ENCODE measurements at places on chromosomes 1 and 21. TPM values are rescaled to one million over a fixed set of nuclear protein-coding genes. Genes with fewer than 3 reads are reported as not detected.

AHCYL1 gene
- 29.8 TPM for total RNA-seq

LCE1C gene
- total RNA-seq = not detected

PM20D1 gene
- total RNA-seq = not detected

CYP2J2 gene
- total RNA-seq = not detected

LINGO4 gene
- not detected for total RNA-seq

LCE2A gene
- not detected for total RNA-seq

PLA2G2F gene
- not detected for total RNA-seq

C1orf87 gene
- not detected for total RNA-seq

TTC13 gene
- total RNA-seq = 9.0 TPM

C1QC gene
- not detected for total RNA-seq

PPFIA4 gene
- under 0.01 TPM for total RNA-seq

ZNF683 gene
- not detected for total RNA-seq

ERMAP gene
- total RNA-seq = 6.4 TPM

COL11A1 gene
- total RNA-seq = not detected

HTR6 gene
- not detected for total RNA-seq

E2F2 gene
- total RNA-seq = 1.9 TPM

SFPQ gene
- 171 TPM for total RNA-seq

MSH4 gene
- 0.05 TPM for total RNA-seq

PGLYRP4 gene
- not detected for total RNA-seq

KRTAP19-1 gene
- total RNA-seq = not detected

CDC7 gene
- 9.5 TPM for total RNA-seq

BCAR3 gene
- 51.5 TPM for total RNA-seq

PAPPA2 gene
- 0.05 TPM for total RNA-seq

CD5L gene
- not detected for total RNA-seq

KIF26B gene
- total RNA-seq = 0.15 TPM

KIAA0040 gene
- 16.5 TPM for total RNA-seq

SERTAD4 gene
- 2.4 TPM for total RNA-seq

CSF1 gene
- 31.0 TPM for total RNA-seq

C21orf58 gene
- total RNA-seq = 6.6 TPM

RUNX3 gene
- not detected for total RNA-seq

LEFTY1 gene
- total RNA-seq = not detected

KCNJ9 gene
- not detected for total RNA-seq

AMY1C gene
- total RNA-seq = not detected

GRHL3 gene
- total RNA-seq = 0.10 TPM

OR2L13 gene
- total RNA-seq = not detected

DCST1 gene
- total RNA-seq = not detected

NOS1AP gene
- total RNA-seq = 1.1 TPM

Measured in mammary microvascular endothelial cell (primary cell).